ENCODE measurements at places on chromosomes 5 and 9. TPM values are rescaled to one million over a fixed set of nuclear protein-coding genes. Genes with fewer than 3 reads are reported as not detected.
A peak's percentile ranks its signal among the peaks of the same experiment; 100 is the strongest.

The ASPN gene
- 29.5 TPM for total RNA-seq

DNA sequence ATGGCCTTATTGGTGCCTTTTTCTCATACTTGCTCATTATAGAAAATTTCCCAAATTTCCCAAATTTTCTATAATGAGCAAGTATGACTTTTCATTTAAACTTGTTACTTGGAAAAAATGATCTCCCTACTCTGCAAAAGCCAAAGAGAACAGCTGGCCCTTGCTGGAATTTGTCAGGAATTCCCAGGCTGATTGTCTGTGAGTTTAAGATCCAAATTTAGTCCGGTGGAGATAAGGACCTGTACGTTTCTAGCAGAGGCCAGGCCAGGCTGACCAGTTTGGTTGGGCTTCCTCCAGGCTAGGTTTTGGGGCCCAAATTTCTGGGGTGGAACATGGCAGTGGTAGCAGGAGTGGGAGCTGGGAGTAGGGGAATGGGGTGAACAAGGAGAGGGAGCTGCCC is 51.9 kb downstream of the NEURL1B start:
- H3K27ac ChIP-seq: peak overlapping the region; percentile 82
- peaks cover 27% of the 10 kb centered on the region for H3K4me1 ChIP-seq
- no peak for DNase-seq

DNA sequence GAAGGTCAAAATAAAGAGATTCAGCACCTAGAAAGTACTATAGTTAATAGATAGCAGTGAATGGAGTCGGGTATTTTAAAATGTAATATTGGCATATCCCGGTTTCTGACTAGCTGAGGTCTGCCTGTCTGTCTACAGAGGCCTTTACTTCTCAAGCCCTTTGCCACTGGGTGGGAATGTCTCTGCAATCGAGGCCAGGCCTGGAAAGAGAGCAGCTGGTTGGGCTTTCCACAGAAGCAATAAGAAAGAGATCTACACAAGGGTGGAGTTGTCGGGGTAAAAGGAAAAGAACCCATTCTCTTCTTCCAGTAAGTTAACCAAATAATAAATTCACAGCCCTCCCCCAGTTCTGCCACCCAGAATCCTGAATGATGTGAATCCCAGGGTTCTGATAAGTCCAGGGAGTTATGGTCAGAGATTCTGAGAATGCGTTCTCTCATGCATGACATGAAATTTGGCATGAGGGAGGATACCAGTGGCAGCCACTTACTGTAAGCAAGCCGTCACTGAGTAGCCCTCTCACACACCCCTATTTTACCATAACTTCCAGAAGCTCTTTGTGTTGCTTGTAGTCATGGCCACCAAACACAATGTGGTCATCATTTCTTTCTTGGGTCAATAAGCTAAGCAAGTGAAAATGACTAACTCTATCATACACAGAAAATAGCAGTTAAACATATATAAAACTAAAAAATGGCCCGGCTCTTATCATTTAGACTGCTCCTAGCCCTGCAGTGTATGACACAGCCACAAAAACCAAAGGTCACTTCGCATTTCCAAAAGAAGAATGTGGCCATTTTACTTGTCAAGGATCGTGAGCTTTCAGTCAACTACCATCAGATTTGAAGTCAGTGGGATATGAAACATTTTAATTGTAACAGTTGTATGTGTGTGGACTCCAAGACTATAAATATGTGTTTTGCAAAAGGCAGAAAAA is 185.0 kb downstream of the GLIS3 start:
- no peak overlapping the region for H3K4me3 ChIP-seq
- H3K4me1 ChIP-seq: peaks cover 3% of the 10 kb centered on the region
- no peak overlapping the region for H3K27ac ChIP-seq
- DNase-seq: no peak
- no peaks in the 10 kb centered on the region for H3K27me3 ChIP-seq

GRCh38 chr5:144958002-144958401 is 787.3 kb downstream of the KCTD16 start:
- H3K36me3 ChIP-seq: no peaks in the 10 kb centered on the region
- DNase-seq: no peak
- no peak overlapping the region for H3K4me3 ChIP-seq
- H3K4me1 ChIP-seq: no peaks in the 10 kb centered on the region
- H3K27ac ChIP-seq: no peak overlapping the region

The ZNG1C gene
- 3.8 TPM for total RNA-seq

- no peaks in the 10 kb centered on the region for H3K27me3 ChIP-seq
- DNase-seq: no peak
- no peaks in the 10 kb centered on the region for H3K4me1 ChIP-seq
- H3K4me3 ChIP-seq: no peak overlapping the region
- no peaks in the 10 kb centered on the region for H3K36me3 ChIP-seq
Observed at GRCh38 chr5:139641116-139642080, 6.8 kb upstream of the CXXC5 start.

The OMD gene
- 8.5 TPM for total RNA-seq

The SLC36A2 gene
- not detected for total RNA-seq

The CARTPT gene
- total RNA-seq: not detected

The GHR gene
- 3.6 TPM for total RNA-seq

The OR1Q1 gene
- total RNA-seq: not detected

The C5orf47 gene
- 0.21 TPM for total RNA-seq

The SLC1A3 gene
- 2.3 TPM for total RNA-seq

- no peak overlapping the region for H3K4me3 ChIP-seq
- no peak for DNase-seq
- no peaks in the 10 kb centered on the region for H3K27me3 ChIP-seq
- H3K4me1 ChIP-seq: no peaks in the 10 kb centered on the region
- no peaks in the 10 kb centered on the region for H3K36me3 ChIP-seq
Observed at GRCh38 chr5:16864631-16865131, 71.4 kb downstream of the MYO10 start.

The FCN1 gene
- total RNA-seq: 5.2 TPM

Data from uterus (tissue), 4 donors.